ENCODE measurements at places on chromosomes 11 and 22.

- no peak for DNase-seq
Measured at GRCh38 chr22:17891481-17892167, 117.4 kb upstream of the BID start.

GRCh38 chr11:74325649-74326645 is 14.5 kb upstream of the P4HA3 start:
- peak; percentile 86 for DNase-seq

DNA sequence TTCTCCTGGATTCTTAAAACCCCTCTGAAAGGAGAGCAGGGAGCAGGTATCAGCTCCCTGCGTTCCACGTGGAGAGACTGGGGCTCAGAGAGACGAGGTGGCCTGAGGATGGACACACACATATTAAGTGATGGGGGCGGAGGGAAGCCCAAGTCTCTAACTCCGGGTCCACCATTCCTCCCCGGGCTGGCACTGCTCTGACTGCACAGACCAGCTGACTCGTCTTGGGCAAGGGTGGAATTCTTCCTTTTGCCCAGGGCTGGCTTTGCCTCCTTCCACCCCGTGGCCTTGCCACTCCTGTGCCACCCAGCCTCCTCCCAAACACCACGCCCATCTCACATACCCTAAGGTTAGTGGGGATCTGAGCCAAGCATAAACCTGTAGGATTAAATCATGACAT is 65.0 kb downstream of the BUD13 start:
- DNase-seq: no peak

- DNase-seq: no peak
Measured at GRCh38 chr11:26846227-26846626, 124.4 kb upstream of the SLC5A12 start.

- no peak for DNase-seq
Measured at GRCh38 chr11:57156928-57157327, 24.8 kb upstream of the LRRC55 start.

- DNase-seq: no peak
Measured at GRCh38 chr11:71178076-71178475, 74.3 kb downstream of the SHANK2 start.

DNA sequence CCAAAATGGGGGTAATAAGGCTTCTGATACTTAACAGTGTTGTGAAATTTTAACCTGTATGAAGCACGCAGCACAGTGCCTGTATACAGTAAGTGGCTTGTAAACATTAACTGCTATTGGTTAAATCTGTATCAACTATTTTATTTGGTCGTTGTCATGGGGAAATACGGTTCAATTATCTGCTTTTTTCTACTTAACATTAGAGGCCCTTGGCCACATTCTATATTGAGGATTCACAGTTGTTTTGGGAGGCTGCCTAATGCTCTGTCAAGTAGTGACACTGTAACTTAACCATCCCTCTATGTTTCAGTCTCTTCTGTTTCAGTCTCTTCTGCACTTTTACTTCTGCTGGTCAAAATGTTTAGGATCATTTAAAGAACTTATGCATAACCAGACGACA is 95.6 kb downstream of the LDLRAD3 start:
- no peak for DNase-seq

GRCh38 chr22:11613898-11614755 is 3913.9 kb upstream of the OR11H1 start:
- no peak for DNase-seq

DNA sequence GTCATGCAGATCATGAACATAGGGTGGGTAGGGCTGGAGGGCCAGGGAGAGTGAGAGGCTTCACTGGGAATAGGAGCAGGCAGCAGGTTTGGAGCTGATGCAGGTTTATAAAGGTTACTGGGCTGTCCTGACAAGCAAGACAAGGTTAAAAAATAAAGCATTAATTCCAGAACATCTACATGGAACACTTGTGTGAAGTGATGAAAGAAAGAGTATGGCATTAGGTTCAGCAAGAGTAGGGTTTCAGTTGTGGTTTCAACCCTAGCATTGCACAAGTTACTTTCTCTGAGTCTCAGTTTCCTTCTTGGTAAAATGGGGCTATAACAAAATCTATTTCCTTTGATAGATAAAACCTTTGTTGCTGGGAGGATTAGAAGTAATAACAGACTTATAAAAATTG is 114.6 kb upstream of the SESN3 start:
- no peak for DNase-seq

- no peak for DNase-seq
Measured at GRCh38 chr11:119103793-119104192, 2.1 kb upstream of the DPAGT1 start.

Measured in skeletal muscle cell (primary cell).